ENCODE measurements at places on chromosomes 4 and X.

DNA sequence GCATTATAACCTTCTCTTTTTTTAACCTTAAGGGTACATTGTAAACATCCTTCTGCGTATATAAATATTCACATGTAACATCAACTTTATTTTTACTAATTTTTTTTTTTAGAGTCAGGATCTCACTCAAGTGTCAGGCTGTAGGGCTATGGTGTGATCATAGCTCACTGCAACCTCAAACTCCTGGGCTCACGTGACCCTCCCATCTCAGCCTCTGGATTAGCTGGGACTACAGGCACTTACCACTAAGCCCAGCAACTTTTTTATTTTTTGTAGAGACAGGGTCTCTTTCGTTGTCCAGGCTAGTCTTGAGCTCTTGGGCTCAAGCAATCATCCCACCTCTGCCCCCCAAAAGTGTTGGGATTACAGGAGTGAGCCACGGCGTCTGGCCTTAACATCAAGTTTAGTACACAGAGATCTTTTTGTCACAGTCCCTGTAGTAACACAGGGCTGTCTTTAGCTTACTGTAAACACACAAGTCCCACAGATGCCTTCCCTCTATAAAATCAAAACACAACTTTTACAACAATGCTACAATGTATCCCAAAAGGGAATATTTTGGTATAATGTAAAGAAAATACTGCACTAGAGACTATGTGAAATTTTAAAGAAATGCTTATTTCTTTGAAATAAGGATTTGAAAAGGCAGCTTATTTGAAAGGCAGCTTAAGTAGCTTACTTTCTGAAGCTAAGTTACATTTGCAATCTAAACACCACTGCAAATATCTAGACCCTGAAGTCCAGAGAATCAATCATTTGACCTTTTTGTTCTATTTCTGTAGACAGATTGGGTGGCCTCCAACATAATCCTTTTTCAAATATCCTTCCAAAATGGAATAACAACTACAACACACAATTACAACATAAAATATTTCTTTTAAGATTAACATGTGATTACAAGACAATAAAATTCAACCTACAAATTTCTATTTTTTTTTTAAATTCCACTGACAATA, 116.0 kb downstream of the APBB2 start:
- H3K4me1 ChIP-seq = no peaks in the 10 kb centered on the region
- no peaks in the 10 kb centered on the region for H3K36me3 ChIP-seq
- DNase-seq = no peak

GRCh38 chr4:160175064-160175643, 1072.3 kb downstream of the RAPGEF2 start:
- no peaks in the 10 kb centered on the region for H3K36me3 ChIP-seq
- H3K4me1 ChIP-seq = no peaks in the 10 kb centered on the region
- DNase-seq = no peak
- H3K27ac ChIP-seq = no peak overlapping the region
- no peak overlapping the region for H3K4me3 ChIP-seq
- no peaks in the 10 kb centered on the region for H3K27me3 ChIP-seq

DNA sequence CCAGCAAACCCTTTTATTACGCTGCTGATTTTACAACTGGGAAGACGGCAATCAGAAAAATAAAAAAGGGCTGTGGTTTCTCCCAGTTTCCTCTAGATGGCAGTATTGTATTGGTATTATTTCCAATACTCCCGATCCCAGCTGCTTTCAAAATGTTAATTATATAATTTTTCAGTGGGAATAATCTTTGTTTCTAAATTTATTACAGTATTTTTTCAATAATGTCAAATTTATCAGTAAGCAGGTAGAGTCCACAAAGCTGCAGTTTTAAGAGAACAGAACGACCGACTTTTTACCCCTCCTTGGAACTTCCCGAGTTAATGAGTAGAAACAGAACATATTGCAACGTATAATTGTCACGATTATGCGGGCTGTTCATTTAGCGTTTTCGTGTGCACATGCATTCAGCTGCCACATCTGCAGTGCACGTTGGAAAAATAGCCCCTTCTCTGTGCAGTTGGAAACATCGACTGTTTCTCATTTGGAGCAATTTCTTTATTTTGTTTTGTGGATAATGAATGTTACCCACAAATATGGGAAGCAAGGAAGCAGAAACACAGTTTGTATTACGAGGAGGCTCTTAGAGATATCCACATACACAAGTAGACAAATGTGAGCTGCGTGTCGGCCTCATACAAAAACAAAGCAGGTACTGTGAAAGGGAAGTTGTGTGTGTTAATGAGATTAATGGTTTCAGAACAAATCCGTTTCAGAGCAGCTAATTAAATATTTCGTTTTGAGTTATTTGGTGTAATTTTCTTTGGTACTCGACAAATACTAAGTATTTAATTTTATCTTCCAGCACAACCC, 188.0 kb downstream of the STIM2 start:
- no peaks in the 10 kb centered on the region for H3K4me1 ChIP-seq
- no peaks in the 10 kb centered on the region for H3K36me3 ChIP-seq
- H3K27me3 ChIP-seq = peaks cover 3% of the 10 kb centered on the region

- H3K36me3 ChIP-seq = no peaks in the 10 kb centered on the region
- H3K27ac ChIP-seq = no peak overlapping the region
- DNase-seq = no peak
These were observed 83.7 kb downstream of the SPOCK3 start for GRCh38 chr4:167150587-167150986.

- H3K27me3 ChIP-seq = no peaks in the 10 kb centered on the region
- no peaks in the 10 kb centered on the region for H3K4me1 ChIP-seq
- no peak for DNase-seq
- H3K4me3 ChIP-seq = no peak overlapping the region
- no peak overlapping the region for H3K27ac ChIP-seq
- no peaks in the 10 kb centered on the region for H3K36me3 ChIP-seq
These were observed 250.5 kb downstream of the TECRL start for GRCh38 chr4:64158648-64159326.

GRCh38 chr4:19736968-19737756, 514.5 kb upstream of the SLIT2 start:
- H3K4me3 ChIP-seq = no peak overlapping the region
- no peaks in the 10 kb centered on the region for H3K36me3 ChIP-seq
- no peak overlapping the region for H3K27ac ChIP-seq
- no peaks in the 10 kb centered on the region for H3K27me3 ChIP-seq
